ENCODE measurements at places on chromosomes 12 and 14.

DNA sequence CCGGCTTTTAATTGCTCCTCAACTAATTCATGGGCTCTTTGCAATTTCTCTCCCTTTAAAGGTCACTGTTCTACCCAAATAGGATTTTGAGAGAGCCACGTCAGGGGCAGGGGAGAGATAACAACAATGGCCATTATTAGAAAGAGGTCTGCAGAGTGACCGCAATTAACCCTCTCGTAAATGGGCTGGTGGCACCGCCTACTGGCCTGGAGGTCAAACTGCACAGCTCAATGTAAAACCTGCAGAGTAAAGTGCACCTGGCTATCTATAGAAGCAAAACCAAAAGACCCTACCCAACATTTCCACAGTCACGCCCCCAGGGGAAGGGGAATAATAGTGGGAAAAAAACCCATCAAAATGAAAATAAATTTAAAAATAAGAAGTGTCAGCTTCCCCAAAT lies 21.6 kb upstream of the CLEC4E start:
- no peak for DNase-seq

- DNase-seq: no peak
Measured at GRCh38 chr14:102039157-102039556, 47.7 kb downstream of the HSP90AA1 start.

GRCh38 chr12:101889211-101889752 lies 11.9 kb downstream of the DRAM1 start:
- DNase-seq: no peak

DNA sequence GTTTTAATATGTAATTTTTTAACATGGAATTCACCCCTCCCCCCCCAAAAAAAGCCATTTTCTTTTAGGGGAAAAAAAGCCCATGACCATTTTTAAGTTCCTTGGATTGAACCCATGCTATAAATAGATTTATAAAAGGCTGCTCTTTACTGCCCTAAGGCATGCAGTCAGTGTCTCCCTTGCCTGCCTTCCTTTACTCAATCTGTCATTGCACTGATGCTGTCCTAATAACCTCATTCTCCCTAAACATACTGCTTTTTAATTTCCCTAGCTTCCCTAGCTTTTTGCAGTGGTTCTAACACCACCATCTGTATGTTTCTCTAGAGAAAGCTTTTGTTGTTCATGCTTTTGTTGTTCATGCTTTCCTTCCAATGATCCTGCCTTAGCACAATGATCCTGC lies 83.0 kb downstream of the SLC2A13 start:
- no peak for DNase-seq

DNA sequence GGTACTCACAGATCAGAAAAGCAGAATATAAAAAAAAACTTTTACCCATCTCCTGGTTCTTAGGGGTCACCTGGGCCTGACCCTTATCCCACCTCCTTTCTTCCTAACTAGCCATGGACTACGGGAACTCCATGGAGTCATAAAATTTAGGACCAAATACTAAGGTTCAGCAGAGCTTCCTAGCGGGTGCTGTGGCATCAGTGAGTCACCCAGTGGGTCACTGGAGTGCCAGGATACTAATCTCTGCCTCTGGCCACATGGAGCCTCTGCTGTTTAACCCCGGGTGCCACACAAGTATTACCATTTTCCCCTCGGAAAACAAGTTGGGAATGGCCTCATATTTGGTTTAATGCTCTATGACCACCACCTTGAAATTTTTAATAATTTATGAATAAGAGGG lies 6.9 kb downstream of the ZBTB39 start:
- no peak for DNase-seq

GRCh38 chr12:75702477-75703093 lies 191.2 kb upstream of the KRR1 start:
- DNase-seq: no peak

DNA sequence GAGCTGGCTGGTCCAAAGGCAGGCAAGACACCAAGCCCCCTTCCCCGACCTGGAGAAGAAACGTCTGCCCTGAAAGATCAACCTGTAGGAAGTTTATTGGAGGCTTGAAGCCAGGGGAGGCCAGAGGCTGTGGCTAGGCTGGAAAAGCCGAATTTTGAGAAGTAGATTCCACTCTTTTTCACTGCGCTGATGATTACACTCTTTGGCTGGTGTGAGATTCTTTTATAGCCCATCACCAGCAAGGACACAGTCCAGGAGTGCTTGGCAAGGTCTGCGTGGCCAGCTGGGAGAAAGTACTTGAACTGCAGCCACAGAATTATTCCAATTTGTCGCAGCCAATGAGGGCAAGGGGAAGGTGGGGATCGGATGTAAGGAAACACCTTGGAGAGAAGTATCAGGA lies 45.0 kb downstream of the SYNE3 start:
- DNase-seq: no peak

Measured in fibroblast of pulmonary artery (primary cell).